T-helper 2 cell (primary cell): ENCODE measurements at places on chromosomes 1 and 21.

DNA sequence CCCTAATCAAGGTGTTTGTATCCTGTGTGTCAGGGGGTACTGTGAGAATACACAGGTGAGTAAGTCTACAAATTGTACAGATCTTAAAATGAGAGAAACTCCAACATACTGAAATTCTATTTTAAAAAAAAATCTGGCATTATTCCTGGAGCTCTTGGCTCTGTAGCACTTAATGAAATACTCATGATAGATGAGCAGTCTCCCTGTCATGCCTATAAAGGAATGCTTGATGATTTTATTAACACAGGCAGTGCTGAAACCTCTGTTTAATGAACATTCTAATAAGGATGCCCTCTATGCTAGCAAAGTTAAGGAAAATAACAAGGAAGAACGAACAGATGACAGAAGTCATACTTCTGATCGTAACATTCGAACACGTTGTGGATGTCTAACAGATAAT, 233.9 kb upstream of the NEGR1 start:
- DNase-seq: no peak

- DNase-seq: no peak
Measured at GRCh38 chr1:80639777-80640533, 1160.8 kb upstream of the ADGRL2 start.

DNA sequence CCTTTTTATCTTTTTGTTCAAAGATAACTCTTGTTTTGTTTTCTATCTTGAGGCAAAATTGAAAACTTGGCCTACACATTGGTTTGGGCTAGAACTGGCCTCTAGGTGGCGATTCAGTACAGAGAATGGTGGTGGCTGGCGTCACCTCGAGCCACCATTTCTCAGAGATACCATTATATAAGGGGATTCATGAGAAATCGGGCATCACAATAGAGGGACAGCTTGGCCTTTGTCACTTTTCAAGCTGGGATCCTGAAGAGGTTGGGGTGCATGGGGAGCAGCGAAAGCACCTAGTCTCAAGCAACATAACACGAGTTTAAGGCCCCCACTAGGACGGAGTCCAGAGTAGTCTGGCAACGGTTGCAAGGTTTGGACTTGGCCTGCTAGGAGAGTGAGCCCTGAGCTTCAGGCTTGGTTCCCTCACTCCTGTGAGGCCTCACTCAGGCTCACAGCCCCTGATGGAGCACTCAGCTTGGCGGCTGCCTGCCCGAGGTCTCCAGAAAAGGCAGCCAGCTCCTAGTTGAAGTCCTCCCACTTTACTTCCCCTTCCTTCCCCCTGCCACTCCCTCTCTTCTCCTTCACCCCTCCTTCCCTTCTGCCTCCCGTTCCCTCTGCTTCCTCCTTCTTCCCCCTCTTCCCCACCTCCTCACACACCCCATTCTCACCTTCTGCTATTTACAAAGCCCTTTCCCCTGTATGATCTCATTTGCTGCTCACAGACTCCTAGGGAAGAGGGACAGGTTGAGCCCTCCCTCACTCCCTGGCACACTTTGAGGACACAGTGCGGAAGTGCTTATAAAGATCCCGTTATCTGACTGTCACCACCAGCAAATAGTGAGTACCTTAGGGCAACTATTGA, 67.8 kb downstream of the LRIG2 start:
- peak; percentile 24 for DNase-seq

DNA sequence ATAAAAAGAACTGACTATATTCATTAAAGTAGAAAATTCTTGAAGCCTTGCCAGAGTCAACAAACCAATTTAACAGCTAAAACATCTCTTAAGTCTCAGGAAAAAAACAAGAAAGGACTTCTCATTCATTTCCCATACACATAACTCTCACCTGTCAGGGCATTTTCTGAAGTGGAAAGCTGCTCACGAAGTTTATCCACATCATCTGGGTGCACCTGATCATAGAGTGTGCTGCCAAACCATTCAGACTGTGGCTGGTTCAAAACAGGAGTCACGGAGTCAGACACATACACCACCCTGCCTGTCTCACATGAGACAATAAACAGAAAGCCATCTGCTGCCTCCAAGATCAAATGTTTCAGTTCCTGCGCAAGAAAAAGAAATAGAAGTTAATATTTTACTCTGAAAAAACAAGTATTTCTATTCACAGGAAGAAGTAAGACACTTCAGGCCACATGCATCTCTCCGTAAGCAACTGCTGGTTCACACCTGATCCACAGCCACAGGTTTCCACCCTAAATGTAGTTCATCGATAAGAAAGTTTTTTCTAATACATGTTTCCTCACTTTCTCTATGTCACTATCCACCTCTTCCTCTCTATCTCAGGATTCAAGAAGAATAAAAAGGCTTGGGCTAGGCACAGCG, 28.2 kb upstream of the CTSK start:
- DNase-seq: no peak

DNA sequence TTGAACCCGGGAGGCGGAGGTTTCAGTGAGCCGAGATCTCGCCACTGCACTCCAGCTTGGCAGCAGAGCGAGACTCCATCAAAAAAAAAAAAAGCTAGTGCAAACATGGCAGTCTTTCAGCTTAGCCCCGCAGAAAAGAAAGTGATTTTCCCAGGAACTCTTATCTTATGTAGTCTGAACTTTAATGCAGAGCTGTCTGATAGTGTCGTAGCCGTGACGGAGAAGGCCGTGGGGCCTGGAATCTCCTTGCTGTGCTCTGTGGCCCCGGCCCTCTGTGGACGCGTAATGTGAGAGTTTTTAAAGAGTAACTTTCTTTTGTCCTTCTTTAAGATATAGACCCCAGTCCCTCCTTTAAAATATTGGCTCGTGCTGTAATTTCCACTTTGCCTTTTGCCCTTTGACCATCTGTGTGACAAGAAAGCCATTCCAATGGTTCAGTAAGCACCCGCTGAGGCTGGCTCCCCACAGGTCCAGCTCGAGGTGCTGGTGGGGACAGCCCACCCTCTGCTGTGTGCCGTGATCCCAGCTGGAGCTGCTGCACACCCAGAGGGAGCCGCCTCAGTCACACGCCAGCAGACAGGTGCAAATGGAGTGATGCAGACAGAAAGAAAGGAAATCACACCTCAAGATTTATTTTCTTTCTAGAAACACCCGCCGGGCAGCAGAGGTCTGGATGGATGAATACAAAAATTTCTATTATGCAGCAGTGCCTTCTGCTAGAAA, 164.0 kb downstream of the PGBD5 start:
- no peak for DNase-seq

DNA sequence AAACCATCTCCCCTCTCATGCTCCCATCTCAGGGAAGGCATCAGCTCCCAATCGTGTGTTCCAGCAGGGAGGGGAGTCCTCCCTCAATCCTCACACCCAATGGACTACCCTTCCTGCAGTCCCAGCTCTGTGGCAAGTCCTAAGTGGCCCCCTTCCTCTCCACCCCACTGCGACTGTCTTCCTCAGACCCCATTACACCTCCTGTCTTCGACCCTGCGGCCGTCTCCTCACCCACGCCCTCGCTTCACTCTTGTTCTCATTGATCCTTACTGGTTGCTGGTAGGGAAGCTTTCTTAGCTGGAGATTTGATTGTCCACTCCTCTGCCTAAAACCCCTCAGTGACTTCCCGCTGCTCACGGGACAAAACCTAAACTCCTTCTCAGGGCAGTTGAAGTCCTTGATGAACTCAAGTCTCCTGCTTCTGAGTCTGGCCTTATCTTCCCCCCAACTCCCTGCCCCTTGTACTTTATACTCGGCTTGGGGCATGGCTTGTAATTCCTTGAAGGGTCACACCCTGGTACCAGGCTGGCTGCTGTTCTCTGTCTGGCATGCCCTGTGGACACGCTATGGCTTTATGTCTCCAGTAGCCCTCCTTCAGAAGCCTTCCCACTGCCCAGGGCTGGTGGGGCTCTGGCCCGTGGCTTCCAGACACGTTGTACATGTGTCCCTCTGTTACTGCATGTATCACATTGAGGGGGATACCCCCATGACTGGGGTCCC, 2.3 kb upstream of the EPS8L3 start:
- no peak for DNase-seq

GRCh38 chr1:150575518-150576366, 3.7 kb downstream of the MCL1 start:
- no peak for DNase-seq

DNA sequence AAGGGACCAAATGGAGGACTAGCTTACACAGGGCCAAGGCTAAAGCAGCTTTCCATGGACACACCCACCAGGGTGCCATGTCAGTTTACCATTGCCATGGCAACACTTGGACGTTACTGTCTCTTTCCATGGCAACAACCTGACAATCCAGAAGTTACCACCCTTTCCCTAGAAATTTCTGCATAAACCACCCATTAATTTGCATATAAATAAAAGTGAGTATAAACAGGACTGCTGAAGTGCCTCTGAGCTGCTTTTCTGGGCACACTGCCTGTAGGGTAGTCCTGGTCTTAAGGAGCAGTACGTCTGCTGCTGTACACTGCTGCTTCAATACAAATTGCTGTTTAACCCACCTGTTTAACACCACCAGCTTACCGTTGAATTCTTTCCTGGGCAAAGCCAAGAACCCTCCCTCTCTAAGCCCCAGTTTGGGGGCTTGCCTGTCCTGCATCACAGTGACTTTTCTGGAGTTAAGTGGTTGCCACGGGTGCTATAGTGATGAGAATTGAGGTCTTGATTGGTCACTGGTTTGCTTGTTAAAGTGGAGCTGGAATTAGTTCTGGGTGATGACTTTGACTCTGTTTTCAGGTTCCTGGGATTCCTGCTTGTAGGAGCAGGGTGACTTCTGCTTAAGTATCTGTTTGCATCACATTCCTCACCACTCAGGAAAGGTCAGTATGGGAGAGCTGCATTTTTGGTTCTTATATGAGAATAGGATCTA, 83.2 kb downstream of the CLDN17 start:
- DNase-seq: no peak

DNA sequence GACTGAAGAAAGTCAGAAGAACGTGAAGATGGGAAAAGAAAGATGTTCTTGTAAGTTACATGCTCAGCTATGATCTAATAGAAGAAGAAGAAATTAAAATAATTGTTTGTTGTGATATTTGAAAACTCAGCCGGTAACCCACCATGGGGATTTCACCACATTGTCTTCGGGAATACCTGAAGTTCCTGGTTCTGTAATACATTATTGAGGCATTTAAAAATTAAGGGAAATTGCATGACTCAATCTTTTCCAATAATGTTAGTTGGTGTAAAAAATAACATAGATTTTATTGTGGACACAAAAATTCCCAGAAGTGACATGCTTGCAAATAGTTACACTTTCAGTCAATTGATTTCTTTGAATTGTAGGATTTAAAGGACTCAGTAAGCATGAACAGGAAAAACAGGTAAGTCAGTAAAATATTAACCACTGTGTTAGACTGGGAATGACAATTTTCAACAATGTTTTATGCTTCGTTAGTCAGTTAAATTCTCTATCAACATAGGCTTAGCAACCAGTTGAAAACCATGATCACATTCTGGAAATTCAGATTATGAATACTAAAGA, 745.1 kb downstream of the LTN1 start:
- no peak for DNase-seq

DNA sequence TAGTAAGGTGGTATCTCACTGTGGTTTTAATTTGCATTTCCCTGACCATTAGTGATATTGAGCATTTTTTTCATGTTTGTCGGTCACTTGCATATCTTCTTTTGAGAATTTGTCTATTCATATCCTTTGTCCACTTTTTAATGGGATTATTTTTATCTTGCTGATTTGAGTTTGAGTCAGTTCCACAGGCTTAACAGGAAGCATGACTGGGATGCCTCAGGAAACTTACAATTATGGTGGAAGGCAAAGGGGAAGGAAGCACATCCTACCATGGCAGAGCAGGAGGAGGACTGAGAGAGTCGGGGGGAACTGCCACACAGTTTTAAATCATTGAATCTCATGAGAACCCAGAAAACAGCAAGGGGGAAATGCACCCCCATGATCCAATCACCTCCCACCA, 51.1 kb downstream of the ODF2L start:
- DNase-seq: no peak

DNA sequence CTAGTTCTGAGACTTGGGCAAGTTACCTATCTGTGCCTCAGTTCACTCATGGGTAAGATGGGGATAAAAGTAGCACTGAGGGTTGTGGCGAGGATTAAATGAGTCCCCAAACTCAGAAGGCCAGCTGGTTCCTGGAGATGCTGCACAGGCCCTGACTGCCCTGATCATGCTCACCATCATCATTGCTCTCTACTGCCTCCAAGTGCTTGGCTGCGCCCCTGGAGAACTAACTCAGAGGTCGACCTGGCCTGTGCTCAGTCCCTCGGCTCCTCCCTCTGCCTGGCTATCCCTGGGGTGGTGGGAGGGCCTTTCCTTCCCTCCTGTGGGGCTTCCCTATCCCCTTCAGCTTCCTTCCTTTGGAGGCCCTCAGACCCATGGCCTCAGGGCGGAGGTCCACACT, 5.6 kb downstream of the SLC5A9 start:
- peak; percentile 7 for DNase-seq

- DNase-seq: no peak
Measured at GRCh38 chr1:165842671-165843129, 15.3 kb downstream of the UCK2 start.

- DNase-seq: no peak
Measured at GRCh38 chr1:62282909-62283755, 36.1 kb downstream of the KANK4 start.
